Ascending aorta (tissue), 2 donors: ENCODE measurements at places on chromosomes 3 and 15.

- no peak overlapping the region for H3K4me3 ChIP-seq
- peaks cover 8% of the 10 kb centered on the region for H3K4me1 ChIP-seq
- H3K27ac ChIP-seq: no peak overlapping the region
- DNase-seq: no peak
- H3K27me3 ChIP-seq: no peaks in the 10 kb centered on the region
Measured at GRCh38 chr15:74584779-74585178, 30.9 kb upstream of the CLK3 start.

- no peaks in the 10 kb centered on the region for H3K27me3 ChIP-seq
- no peak for DNase-seq
- H3K4me3 ChIP-seq: no peak overlapping the region
- no peaks in the 10 kb centered on the region for H3K4me1 ChIP-seq
Measured at GRCh38 chr3:143267989-143268388, 148.4 kb downstream of the CHST2 start.

DNA sequence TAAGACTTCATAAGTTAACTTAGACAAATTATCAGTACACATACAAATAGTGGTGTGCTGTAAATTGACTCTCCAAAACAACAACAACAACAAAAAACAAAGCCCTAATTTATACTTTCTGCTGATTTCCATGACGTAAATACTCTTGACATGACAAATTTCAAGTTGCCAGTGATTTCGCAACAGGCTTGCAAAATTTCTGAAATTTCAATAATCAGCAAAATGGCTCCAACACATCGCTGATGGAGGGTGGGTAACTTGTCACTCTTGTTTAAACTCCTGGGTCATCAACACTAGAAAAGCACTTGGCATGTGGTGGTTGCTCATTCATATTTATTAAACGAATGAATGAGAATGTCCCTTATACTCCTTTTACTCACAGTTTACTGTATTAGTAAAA lies 205.2 kb upstream of the SATB1 start:
- DNase-seq: no peak
- no peak overlapping the region for H3K27ac ChIP-seq
- H3K4me1 ChIP-seq: no peaks in the 10 kb centered on the region

GRCh38 chr3:177144922-177145321 lies 52.4 kb downstream of the TBL1XR1 start:
- H3K36me3 ChIP-seq: no peaks in the 10 kb centered on the region
- no peak for DNase-seq
- no peak overlapping the region for H3K4me3 ChIP-seq
- H3K27me3 ChIP-seq: no peaks in the 10 kb centered on the region

DNA sequence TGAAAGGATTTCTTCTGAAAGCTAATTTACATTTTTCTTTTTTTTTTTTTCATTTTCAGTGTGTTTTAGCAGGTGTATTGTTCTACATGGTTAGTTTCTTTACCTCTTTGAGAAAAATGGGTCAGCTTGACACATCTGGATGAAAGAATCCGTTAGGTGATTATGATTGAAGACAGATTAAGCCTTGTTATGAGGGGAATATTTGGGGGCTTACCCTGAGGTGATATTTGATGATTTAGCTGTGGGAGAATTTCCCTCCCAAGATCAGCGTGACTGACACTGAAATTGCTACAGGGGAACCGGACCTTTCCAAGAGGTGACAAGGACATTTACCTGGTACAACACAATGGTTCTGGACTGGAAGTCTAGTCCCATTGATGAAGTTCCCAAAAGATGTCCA lies 147.5 kb downstream of the NFKBIZ start:
- H3K27ac ChIP-seq: no peak overlapping the region
- no peaks in the 10 kb centered on the region for H3K27me3 ChIP-seq
- no peaks in the 10 kb centered on the region for H3K4me1 ChIP-seq
- H3K36me3 ChIP-seq: no peaks in the 10 kb centered on the region
- H3K4me3 ChIP-seq: no peak overlapping the region

DNA sequence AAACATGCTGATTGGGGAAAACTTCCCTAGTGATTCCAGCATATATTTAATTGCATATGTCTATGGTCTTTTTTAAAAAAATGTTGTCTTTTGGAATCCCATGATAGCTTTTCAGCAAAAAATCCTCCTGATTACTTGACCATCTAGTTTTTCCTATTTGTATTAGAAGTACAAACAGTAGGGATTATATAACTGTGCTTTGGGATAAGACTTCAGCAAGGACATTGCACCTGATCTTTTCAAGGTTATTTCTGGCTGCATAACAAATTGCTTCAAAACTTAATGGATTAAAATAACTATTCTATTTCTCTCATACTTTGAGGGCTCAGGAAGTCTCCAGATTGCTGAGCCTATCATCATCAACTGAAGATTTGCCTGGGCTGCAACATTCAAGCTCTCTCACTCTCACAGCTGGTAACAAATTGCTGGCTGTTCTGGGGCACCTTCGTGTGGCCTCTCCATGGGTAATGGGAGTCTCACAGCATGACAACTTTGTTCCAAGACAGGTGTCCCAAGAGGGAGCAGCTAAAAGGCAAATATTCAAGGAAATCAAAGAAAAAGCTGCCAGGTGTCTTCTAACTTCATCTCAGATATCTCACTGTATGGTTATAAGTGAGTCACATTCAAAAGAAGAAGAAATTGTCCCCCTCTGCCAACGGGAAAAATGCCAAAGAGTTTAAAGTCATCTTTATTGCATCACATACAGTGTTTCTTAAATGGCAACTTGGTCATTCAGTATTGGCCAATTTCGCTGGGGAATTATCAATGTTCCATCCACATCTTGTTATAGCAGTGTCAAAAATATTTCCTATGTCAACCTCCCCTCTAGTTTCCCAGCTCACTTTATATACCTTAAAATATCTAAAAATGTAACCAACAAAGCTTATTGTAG lies 644.5 kb upstream of the GRM7 start:
- no peaks in the 10 kb centered on the region for H3K36me3 ChIP-seq
- no peak overlapping the region for H3K4me3 ChIP-seq
- H3K27me3 ChIP-seq: no peaks in the 10 kb centered on the region
- no peak overlapping the region for H3K27ac ChIP-seq
- H3K4me1 ChIP-seq: no peaks in the 10 kb centered on the region

DNA sequence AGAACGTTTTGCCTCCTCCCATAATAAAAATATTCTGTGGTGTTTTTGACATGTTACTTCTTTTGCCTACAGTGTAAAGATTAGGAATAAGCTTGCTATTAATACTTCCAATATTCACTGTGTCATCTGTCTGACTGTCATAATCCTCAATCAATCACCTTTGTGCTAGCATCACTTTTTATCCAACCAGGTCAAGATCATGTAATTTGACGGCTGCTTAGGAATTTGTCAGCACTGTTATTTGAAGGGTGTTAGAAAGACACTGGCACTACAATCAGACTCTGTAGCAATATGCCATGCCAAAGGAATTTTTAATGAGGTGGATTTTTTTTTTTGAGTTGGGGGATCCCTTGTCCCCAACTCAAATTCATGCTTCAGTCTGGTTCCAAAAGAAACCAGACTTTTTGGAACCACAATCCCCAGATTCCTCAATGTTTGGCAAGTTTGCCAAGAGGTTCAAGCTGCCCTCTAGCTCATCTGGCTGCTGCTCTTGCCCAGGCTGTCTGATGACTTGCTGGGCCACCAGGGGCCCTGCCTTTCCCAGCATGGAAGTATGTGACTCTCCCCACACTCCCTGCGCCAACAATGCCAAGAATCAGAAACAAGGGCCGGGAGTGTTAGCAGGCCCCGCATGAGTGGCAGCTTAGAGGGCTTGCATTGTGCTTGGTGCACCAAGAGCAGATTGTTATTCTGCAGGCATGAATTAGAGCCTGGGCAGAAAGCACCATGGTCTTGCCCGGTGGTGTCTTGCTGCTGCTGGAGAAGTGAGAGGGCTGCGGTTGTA lies 58.6 kb upstream of the TSC22D2 start:
- no peaks in the 10 kb centered on the region for H3K4me1 ChIP-seq
- peak overlapping the region; percentile 55 for H3K27ac ChIP-seq
- H3K4me3 ChIP-seq: no peak overlapping the region

DNA sequence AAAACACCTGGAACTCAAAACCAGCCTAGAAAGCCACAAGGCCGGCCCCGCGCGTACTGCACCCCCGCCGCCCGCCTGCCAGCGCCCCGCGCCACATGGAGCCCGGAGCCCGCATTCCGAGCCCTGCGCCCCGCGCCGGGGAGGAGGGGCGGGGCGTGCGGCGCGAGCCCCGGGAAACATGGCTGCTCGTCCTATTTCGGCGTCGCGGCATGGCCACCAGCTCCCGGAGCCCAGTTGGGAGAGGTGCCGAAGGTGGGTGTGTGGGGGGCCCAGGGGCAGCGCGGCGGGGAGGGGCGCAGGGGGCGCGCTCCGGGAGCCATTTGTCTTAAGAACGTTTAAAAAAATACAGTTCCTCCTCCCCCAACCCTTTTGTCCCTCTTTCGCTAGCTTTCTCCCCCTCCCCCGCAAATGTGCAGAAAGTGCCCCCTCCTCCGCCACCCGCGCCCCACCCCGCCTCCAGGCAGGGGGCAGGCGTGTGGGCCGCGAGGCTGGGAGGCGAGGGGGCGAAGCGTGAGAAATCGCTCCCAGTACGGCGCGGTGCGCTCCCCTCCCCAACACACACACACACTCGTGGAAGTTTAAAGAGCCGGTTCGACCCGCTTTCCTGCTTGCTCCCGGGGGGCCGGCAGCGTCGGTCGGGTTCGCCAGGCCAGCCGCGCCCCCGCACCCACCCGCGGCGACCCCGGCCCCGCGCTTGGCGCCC lies 2.5 kb downstream of the ANP32A start:
- H3K4me3 ChIP-seq: peak overlapping the region; percentile 90
- no peaks in the 10 kb centered on the region for H3K4me1 ChIP-seq
- no peaks in the 10 kb centered on the region for H3K27me3 ChIP-seq
- DNase-seq: no peak
- peak overlapping the region; percentile 98 for H3K27ac ChIP-seq
